ENCODE measurements at places on chromosomes 3 and 15.

DNA sequence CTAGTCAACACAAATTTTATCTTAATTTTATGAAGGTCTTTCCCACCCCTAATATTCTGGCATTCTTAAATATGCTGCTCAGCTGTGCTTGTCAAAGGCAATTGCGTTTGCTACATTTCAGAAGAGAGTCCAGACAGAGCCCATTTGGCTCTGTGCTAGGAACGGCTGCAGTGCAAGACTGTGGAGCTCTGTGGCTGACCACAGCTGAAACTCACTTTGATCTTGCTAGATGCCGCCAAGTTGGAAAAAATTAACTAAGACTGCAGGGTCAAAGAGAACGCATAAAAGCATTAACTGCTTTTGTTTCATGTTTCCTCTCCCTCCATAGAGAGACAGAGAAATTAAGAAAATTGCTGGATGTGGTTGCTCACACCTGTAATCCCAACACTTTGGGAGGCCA is 7.6 kb upstream of the PPP1R2 start:
- no peak for ATAC-seq

- no peak for ATAC-seq
These were observed 579.0 kb upstream of the CBLB start for GRCh38 chr3:106447723-106448301.

- no peak for ATAC-seq
These were observed 214.6 kb upstream of the UBE2E2 start for GRCh38 chr3:22988566-22988965.

- no peak for ATAC-seq
These were observed 21.4 kb downstream of the RAD54L2 start for GRCh38 chr3:51559961-51560360.

GRCh38 chr3:16477056-16477455 is 36.4 kb downstream of the RFTN1 start:
- ATAC-seq: no peak
